ENCODE measurements at places on chromosomes 3 and 15.
A peak's percentile ranks its signal among the peaks of the same experiment; 100 is the strongest.

GRCh38 chr3:30292192-30292893 is 314.1 kb upstream of the TGFBR2 start:
- DNase-seq = peak; percentile 33

DNA sequence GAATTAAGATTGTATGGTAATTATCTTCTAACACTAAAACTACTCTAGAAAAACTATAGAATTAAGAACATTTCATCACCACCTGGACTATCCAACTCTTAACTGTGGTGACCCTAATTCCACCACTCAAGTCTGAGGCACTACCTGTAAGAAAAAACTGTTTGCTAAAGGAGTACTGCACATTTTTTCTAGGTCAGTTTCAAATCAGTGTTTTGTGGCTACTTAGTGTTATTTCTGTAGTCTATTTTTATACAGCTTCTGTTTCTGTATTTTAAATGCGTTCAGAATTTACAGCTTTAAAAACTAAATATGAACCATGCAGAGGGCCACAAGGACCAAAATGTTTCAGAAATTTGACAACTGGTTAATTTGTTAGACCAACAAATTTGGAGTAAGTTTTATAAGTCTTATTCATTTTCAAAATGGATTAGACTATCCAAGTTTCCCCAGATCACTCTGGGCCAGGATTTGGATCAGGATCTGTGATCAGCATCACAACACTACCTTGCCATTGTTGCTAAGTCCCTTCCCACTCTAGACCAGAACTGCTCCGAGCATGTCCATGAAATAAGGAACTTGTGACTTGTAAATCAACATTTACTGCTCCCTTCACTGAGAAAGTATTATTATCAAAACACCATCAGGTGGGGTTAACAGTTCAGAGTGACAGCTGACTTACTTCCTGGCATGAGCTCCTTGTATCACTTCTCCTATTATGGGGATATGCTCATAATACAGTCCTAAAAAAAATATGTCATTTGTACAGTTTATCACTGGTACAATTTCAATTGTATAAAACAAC is 8.6 kb downstream of the GLT8D1 start:
- DNase-seq = no peak

DNA sequence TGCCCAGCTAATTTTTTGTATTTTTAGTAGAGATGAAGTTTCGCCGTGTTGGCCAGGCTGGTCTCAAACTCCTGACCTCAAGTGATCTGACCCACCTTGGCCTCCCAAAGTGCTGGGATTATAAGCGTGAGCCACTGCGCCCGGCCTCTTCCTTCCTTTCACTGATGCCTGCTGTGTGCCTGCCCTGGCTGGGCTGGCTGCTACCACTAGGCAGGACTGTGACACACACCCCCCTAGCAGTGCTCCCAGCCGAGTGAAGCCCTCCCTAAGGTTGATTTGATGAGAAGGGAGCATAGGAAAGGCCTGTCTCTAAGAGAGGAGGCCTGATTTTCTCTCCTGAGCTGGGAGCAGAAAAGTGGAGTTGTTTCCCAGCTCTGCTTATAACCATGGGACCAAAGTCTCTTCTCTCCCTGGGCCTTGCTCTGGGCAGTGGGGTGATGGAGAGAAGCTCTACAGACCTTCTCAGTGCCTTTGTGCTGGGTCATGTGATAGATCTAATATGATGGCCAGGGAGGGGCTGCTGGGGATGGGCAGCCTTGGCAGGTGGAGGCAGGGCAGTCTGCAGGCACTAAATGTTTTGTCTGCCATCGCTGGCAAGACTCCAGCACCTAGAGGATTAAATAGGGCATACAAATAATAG is 20.1 kb upstream of the SFMBT1 start:
- DNase-seq = no peak

- DNase-seq = no peak
Measured at GRCh38 chr3:134598763-134599545, 51.9 kb downstream of the KY start.

- no peak for DNase-seq
Measured at GRCh38 chr3:124395162-124395561, 335.1 kb upstream of the UMPS start.

DNA sequence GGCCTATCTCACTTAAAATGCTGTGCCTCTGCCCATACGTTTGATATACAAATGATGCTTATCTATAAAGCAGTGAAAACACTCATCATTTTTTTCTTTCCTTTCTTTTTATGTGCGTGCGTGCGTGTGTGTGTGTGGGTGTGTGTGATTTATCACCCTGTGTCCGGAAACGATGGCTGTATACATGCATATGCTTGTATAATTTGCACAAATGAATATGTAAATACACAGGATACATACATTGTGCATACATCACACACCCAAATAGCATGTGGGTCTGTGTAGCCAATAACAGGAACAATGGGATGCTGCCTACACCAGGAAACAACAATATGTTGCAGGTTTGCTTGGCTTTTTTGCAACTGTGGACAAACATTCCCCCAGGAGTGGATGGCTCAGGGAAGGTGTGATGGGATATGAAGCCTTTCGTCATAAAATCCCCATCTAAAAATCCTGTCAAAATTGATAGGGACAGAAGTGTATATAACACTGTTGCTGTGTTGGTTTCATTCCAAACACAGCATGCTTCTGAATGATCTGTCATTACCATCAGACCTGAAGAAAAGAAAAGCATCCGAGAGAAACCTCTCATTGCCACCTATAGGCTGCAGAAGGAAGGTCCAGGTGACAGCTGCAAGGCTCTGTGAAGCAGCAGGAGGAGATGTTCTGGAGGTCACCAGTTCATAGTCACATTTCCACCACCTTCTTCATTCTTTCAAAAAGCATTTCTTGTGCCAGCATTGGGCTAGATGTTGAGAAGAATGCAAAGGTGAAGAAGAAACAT is 503.9 kb upstream of the NR2F2 start:
- peak; percentile 3 for DNase-seq
